ENCODE measurements at places on chromosomes 2 and 18.

GRCh38 chr18:62672600-62672999, 42.7 kb upstream of the PHLPP1 start:
- no peak for DNase-seq

GRCh38 chr2:73035899-73036711, 35.4 kb downstream of the SFXN5 start:
- DNase-seq: no peak

DNA sequence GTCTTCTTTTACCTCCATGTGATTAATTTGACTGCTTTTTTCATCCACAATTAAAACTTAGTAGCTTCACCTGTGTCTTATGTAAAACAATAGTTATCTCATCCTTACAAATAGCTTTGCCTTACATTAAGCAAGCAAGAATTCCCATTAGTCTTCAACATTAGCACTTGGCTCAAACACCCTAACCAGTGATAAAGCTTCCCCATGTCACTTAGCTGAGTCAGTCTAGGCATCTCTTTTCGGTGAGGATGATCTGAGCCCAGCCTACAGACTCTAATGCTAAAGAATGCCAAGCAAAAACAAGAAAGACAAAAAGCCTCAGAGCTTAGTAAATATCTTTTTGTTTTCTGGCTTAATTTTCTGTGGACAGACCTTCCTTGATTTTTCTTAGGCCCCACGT, 26.1 kb downstream of the GAD1 start:
- DNase-seq: no peak

DNA sequence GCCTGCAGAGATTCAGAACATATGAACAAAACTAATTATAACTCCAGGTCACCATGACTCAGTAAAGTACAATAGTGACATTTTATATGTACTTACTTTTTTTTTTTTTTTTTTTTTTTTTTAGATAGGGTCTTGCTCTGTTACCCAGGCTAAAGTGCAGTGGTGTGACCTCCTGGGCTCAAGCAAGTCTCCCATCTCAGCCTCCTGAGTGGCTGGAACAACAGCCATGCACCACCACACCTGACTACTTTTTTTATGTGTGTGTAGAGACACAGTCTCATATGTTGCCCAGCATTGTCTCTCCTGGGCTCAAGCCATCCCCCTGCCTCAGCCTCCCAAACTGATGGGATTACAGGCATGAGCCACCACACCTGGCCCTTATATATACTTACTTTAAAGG, 130.7 kb upstream of the B3GNT2 start:
- no peak for DNase-seq

DNA sequence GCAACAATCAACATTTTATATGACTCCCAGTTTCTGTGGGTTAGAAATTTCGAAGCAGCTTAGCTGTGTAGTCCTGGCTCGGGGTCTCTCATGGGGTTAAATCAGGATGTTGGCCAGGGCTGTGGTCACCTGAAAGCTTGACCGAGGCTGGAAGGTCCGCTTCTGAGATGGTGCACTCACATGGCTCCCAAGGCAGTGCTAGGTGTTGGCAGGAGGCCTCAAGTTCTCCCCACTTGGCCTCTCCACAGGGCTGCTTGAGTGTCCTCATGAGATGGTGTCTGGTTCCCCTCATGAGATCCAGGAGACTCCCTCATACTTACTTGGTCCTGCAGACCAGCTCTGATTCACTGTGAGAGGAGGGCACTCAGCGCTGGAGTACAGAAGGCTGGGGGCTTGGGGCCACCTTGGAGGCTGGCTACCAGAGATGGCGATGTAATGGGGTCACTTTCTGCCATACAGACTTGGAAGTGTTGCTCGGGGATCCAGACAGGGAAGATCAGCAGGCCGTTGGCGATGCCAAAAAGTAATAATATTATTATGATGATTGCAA, 98.8 kb downstream of the INHBB start:
- DNase-seq: peak; percentile 23

- no peak for DNase-seq
Measured at GRCh38 chr2:69959425-69959824, 2.0 kb downstream of the ASPRV1 start.

DNA sequence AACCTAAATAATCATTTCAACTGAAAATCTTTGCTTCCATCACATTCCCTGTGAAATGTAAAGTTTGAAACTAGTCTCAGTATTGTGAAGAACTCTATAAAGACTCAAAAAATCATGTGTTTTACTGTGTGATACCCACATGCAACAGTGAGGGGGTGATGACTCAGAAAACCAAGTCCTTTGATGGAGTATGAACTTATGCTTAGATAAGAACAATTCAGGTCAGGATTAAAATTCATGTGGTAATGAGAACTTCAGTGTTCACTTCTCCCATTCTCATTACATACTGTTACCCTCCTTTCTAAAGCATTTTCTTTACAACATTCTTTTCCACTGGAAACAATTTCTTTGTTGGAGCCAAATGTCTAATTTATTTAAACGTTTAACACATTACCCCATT, 360.2 kb downstream of the FSIP2 start:
- no peak for DNase-seq

DNA sequence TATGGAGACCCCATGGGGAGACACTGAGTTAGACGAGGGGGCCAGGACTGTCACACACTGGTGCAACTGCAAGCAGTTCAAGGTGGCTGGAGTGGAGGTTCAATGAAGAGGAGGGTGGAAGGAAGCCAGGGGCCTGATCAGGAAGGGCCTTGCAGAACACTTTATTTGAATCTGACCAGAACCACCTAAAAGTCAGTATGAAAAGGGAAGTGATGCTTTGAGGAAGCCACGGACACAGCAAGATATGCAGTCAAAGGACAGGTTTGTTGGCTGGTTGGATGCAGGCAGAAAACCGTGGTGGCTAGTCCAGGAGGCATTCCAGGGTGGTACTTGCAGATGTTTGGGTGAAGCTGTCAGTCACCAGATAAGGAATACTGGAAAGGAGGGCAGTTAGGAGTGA, 3.5 kb upstream of the FAM124B start:
- DNase-seq: no peak

GRCh38 chr2:219124381-219125110, 36.1 kb downstream of the NHEJ1 start:
- DNase-seq: no peak

DNA sequence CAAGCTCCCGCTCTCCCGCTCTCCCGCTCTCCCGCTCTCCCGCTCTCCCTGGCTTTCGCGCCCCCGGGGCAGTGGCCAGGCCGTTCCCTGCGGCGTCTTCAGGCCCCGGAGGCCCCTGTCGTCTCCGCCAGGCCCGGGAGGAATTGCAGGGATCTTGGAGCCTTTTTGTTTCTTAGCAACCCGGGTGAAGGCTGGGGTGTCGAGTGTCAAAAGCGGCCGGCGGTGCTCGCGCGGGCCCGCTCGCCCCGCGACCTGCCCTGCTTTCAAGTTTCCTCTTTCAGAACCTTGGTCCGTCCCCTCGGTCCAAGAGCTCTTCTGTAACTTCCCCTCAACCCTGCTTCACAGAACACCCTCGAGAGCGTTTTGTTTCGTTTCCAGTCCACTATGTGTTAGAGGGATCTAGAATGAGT, 1.4 kb downstream of the RNF138 start:
- DNase-seq: peak; percentile 54

DNA sequence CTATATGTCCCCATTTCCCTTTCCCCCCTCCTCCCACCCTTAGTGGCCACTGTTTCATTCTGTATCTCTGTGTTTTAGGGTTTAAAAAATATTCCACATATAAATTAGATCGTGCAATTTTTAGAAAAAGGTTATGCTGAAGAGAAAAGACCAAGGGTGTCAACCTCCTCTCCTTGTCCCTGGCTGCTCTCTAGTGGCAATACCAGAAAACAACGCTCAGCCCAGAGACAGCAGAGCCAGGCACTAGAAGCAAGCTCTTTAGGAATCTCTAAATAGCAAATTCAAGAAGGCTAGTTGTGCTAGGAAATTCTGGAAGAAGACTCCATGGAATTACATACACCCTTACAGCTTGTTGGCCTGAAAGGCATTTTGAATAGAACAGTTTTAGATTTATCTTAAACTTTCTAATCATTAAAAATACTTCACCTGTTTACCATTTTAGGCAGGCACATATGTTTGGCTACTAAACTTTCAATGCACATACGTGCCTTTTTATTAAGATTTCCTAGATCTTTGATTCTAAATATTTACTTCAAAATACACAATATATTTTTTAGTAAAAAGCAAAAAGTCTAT, 35.1 kb upstream of the RASGRP3 start:
- peak; percentile 41 for DNase-seq

GRCh38 chr18:27184115-27185024, 738 bp downstream of the CHST9 start:
- no peak for DNase-seq

DNA sequence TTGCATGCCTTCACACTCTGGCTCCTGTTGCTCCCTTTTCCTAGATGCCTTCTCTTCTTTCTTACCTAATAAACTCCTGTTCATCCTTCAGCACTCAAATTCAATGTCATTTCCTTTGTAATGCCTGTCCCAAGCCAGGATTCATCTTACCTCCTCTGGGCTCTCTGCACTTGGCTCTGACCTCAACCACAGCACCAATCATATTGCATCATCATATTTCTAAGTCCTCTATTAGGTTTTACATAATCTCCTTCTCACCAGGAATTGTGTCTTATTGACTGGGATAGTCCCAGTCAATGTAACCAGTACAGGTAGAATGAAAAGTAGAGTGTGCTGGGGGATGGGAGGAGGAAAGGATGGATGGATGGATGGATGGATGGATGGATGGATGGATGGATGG, 187.1 kb downstream of the NRP2 start:
- DNase-seq: no peak

GRCh38 chr18:10320791-10321190, 133.6 kb upstream of the APCDD1 start:
- DNase-seq: no peak

GRCh38 chr2:30235008-30235655, 3.8 kb downstream of the LBH start:
- no peak for DNase-seq

DNA sequence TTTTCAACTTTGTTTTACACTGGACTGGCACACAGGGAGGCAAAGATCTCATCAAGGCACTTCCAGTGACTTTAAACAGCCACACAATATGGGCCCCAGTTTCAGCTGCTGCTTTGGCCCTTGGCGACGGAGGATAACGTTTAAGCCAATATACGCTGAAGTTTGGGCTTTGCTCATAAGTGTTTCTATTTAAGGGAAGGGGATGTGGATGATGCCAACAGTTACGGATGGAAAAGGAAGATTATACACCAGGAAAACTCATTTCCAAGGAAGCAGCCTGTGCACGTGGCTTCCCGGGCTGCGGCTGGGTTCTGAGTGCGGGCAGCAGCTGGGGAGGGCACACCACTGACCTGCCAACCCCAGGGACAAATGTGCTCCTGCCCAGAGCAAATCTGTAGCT, 151.1 kb downstream of the SH3BP4 start:
- no peak for DNase-seq

DNA sequence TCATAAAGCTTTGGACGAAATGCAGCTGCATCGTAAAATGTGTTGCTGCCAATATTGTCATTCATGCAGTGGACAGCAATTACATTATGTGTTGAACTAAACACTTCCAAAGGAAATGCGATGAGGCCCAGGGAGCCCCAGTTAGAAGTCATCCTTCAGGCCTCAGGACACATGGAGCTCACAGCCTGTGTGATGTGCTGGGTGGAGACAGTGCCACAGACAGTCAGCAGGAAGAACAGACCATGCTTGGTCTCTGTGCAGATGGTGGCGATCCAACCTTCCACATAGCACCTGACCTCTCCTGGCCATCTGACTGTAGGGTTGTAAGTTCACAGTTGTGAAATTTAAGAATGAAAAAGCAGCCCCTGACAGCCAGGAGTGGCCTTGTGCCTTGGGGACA, 118.3 kb upstream of the ALKAL2 start:
- no peak for DNase-seq

DNA sequence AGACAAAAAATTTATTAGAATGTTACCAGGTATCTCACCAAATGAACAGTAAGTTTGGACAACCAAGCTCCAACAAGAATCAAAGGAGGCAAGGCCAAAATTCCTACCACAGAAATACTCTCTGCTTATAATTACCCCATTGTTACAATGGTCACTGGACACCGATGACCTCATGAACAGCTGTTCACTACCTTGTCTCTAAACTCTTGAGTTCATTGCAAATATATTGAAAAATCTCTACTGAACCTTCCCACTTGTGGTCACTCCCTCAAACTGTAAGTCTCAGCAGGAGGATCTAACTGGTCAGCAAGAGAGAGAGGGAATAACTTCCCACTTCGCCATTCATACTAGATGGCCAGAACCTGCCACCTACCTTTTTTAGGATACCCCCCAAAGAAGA, 50.0 kb downstream of the ERBB4 start:
- no peak for DNase-seq

- peak; percentile 15 for DNase-seq
Measured at GRCh38 chr2:167183931-167184330, 295.7 kb downstream of the XIRP2 start.

DNA sequence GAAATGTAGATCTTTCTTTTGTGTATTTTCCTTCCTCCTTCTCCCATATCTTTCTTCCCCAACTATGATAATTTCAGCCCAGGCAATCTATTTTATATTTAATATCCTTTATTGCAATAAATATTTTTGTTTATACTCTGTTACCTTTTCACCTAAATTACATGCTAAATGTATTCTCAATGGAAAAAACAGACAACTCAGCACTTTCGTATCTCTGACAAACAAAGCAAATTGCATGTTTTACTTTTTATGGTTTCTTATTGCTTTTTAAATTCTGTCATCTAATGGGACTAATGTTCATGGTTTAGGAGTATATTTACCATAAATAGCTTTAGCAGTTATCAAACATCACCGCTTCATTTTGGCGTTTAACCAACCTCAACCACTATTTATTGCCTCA, 74.0 kb downstream of the LRP1B start:
- no peak for DNase-seq

DNA sequence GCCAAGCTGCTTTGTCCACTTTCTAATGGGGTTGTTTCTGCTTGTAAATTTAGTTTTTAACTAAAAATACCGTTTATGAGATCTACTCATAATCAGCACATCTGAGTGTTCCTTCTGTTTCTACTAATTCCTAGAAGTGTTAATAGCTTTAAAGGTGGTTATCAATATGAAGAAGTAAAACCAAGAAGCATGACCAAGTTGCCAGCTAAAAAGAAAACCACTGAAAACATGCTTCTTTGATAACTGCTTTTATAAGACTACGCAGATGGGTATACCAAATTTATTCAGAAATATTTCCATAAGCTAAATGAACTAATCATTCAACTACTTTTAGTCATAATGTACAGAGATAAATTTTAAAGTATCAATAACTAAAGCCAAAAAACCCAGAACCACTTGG, 101.8 kb downstream of the C2orf74 start:
- no peak for DNase-seq

GRCh38 chr2:156601855-156602551, 165.8 kb downstream of the GPD2 start:
- DNase-seq: no peak

GRCh38 chr2:20533993-20534622, 87.2 kb downstream of the RHOB start:
- DNase-seq: no peak

DNA sequence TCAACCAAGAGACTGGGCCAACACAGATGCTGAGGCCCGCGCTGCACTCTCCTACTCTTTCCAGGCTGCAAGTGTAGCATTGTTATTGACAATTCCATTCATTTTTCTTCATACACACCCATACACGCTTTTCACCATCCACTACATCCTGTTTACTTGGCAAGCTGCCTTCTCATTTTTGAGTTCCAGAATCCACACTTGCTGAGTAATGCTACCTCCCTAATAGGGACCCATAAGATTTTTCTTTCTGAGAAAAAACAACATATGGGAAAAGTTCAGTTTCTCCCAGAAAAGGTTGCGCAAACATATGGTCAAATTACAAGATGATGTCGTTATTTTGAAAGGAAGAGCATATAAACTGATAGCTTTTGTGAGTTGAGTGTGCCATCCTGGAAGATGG, 3.3 kb upstream of the NETO1 start:
- DNase-seq: no peak
